ENCODE measurements at places on chromosomes 6 and 20.

- DNase-seq: no peak
These were observed 271.3 kb downstream of the KIF16B start for GRCh38 chr20:16301986-16302385.

- DNase-seq: no peak
These were observed 213.8 kb upstream of the QKI start for GRCh38 chr6:163200694-163201093.

- DNase-seq: no peak
These were observed 19.2 kb upstream of the PTGIS start for GRCh38 chr20:49587111-49587570.

DNA sequence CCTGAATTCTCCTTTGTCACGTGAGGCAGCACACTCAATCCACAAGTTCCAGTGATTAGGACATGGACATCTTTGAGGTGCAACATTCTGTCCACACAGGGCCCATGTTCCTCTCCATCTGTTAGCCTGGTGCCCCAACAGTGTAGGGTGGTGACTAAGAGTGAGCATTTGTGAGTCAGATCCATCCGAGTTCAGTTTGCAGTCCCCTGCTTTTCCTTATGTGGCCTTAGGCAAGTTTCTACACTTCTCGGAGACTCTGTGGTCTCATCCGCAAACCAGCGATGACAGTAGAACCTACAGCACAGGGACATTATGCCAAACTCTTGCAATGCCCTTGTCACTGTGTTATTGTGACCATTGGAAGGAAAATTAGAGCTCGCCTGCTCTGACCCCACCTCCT, 178.7 kb upstream of the CDH4 start:
- no peak for DNase-seq

- DNase-seq: no peak
These were observed 31.3 kb downstream of the EPHA7 start for GRCh38 chr6:93388070-93388469.

GRCh38 chr20:16313917-16314316, 259.3 kb downstream of the KIF16B start:
- DNase-seq: no peak

DNA sequence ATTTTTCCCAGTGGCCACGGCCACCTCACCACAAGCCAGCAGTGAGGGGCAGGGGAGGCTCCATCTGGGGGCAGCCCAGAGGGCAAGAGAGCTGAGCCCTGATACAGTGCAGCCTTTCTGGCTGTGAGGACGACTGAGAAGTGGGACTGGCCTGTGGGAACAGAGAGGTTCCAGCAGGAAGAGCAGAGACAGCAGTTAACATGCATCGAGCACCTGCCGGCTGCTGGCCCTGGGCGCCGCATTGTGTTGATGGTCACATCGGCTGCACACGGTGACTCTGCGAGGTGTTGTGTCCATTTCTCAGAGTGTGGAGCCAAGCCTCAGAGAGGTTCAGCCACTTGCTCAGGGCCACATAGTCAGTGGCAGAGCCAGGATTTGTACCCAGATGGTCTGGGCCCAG, 9.8 kb downstream of the FOXS1 start:
- DNase-seq: no peak

GRCh38 chr20:7855545-7855944, 84.7 kb downstream of the HAO1 start:
- no peak for DNase-seq

DNA sequence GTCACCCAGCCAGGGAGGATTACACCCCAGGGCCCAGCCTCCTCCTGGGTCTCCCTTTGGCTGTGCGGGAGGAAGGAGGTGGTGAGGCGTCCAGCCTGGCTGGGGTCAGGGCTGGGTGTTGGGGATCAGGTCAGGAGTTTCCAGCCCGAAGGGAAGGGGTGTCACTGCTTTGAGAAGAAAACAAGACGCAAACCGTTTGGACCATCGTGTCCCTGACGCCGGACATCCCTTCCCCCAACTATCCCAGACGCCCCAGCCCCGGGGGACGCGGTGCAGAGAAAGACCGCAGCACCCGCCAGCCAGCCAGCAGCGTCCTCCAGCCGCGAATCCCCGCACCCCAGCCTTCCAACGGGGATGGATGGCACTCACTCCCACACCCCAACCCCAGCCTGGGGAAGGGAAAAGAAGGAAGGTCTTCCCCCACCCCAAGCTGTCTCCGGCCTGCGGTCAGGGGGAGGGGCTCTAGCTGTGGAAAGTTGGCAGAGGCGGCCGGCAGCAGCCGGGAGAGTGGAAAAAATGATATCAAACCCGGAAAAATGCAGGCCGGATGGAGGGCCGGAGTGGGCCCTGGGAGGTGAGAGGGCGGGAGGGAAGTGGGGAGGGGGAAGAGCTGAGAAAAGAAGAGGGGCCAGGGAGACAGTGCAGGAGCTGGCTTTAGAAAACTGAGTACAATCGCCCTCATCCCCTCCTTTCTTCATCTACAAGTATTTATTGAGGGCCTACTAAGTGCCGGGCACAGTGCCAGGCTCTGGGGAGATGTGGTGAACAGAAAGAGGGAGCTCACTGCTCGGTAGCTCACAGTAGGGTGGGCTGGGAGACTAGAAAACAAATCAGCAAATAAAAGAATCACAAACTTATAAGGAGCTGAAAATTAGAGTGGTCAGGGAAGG, 10.6 kb downstream of the REM1 start:
- no peak for DNase-seq

DNA sequence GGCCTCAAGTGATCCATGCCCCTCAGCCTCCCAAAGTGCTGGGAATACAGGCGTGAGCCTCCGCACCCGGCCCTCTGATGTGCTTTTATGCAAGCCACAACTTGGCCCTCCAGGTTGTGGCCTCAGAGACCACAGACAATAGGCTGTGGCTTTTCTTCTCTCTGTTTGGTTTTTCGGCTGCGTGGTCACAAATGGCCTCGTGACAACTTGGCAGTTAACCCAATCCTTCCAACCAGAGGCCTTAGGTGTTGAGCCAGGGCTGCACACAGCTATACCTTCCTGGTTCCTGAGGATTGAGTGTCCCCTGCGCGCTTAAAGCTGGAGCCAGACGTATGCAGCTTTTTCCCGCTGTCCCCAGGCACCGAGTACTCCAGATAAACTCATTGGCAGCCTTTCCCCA, 6.3 kb upstream of the TGM3 start:
- DNase-seq: no peak
